ENCODE measurements at places on chromosomes 16 and 17.

DNA sequence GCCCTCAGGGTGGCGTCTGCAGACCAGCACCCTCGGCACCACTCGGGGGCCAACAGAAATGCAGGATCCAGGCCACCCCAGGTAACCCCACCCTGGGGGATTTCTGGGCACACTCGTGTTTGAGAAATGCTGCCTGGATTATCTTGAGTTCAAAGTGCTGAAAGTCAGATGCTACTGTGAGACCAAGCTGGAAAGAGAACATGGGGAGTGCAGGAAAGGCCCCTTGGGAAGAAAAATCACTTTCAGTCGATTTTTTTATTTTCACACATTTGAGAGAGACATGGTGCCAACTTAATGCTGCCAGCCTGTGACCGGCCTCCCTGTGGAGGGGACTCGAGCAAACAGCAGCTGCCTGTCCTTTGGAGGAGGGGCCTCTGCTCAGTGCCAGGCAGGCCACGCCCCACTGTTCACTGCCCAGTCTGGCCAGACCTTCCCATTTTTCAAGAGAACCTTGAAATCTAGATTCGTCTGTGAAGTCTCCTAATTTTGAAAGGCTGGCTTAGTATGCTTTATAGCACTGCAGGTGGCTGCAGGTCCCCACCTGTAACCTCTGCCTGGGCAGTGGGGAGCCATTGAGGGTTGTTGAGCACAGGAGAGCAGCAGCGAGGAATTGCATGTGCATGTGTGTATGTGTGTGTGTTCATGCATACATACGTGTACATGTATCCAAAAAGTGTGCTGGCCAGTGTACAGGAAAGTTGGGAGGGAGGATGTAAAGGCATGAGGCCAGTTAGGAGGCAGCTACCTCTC, 70.7 kb upstream of the PLCG2 start:
- no peak for DNase-seq

- DNase-seq: peak; percentile 39
Measured at GRCh38 chr16:85420501-85421337, 192.4 kb upstream of the GSE1 start.

GRCh38 chr17:57902117-57902799, 52.4 kb upstream of the MRPS23 start:
- DNase-seq: no peak

- DNase-seq: no peak
Measured at GRCh38 chr16:48629016-48629415, 19.0 kb upstream of the N4BP1 start.

- no peak for DNase-seq
Measured at GRCh38 chr17:77645072-77646045, 313.1 kb upstream of the TNRC6C start.

DNA sequence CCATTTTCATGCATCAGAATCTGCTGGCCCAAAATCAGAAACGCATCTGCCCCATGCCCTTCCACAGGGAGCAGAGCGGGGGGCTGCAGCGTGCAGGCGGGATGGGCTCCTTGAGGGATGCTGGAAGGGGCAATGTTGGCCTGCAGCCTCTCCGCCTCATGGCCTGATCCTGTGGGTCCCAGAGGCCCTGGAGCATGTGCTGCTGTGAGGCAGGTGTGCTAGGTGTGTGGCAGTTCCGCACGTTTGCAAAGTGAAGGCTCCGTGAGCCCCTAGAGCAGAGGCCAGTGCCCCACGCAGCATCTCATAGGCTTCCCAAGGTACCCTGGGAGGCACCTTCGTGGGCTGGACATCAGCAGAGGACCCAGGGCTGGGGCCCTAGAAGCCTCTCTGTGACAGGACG, 36.4 kb upstream of the CDH15 start:
- DNase-seq: no peak

- DNase-seq: no peak
Measured at GRCh38 chr16:31084584-31085302, 4.0 kb downstream of the PRSS53 start.

- no peak for DNase-seq
Measured at GRCh38 chr17:28899212-28899815, 1.8 kb upstream of the FLOT2 start.

DNA sequence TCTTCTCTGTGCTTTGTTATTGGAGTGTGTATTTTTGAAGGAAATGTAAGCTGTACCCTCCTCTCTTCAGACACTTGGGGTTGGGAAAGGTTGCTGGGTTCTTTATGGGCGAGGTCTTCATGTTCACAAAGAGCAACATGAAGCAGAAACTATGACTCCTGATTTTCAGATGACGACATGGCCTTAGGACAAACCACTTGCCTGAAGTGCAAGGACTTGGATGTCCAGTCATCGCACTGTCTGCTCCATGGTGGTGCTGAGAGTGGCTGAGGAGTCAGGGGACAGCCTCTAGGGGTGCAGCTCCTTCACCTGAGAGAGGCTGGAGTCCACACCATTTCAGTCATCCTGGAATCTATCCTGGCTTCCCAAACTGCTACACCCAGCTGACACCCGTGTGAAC, 183.9 kb upstream of the CDH5 start:
- DNase-seq: no peak

DNA sequence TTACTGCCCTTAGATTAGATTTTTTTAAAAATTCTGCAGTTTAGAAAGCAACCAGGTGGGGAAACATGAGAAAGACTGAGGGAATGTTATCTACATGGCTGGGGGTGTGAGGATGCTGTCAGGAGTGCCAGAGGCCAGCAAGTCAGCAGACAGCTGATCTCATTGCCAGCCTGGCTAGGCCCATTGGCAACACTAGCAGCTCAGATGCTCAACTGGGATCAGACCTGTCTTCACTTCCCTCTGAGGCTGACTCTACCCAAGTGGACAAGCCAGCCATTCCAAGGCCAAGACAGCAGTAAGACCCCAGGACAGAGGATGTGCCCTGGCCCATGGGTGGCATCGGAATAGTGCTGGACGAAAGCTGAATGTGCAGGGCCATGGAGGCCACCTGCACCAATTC, 96.2 kb downstream of the TMEM132E start:
- no peak for DNase-seq

- peak; percentile 8 for DNase-seq
Measured at GRCh38 chr16:31754998-31755615, 118.5 kb upstream of the ZNF267 start.

DNA sequence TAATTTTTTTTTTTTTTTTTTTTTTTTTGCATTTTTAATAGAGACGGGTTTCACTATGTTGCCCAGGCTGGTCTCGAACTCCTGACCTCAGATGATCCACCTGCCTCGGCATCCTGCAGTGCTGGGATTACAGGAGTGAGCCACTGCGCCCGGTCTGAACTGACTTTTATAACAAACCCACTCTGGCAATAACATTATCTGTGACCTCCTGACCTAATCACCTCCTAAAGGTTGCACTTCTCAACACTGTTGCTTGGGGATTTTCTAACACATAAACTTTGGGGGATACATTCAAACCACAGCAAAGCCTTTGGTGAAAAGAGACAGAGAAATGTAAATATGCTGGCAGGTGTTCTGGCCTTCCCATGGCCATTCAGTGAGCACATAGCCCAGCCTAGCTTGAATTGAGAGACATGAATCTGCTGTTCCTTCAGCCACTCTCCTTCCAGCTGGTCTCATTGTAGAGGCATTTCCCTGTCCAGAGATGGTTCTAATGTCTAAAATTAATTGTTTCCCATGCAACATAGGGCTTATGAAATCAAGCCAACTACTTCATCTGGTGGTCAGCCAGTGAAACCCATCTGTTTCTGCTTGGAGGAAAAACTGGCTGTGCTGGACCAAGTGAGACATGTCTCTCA, 28.3 kb downstream of the LYRM1 start:
- DNase-seq: peak; percentile 15
